ENCODE measurements at places on chromosomes 2 and 18.

DNA sequence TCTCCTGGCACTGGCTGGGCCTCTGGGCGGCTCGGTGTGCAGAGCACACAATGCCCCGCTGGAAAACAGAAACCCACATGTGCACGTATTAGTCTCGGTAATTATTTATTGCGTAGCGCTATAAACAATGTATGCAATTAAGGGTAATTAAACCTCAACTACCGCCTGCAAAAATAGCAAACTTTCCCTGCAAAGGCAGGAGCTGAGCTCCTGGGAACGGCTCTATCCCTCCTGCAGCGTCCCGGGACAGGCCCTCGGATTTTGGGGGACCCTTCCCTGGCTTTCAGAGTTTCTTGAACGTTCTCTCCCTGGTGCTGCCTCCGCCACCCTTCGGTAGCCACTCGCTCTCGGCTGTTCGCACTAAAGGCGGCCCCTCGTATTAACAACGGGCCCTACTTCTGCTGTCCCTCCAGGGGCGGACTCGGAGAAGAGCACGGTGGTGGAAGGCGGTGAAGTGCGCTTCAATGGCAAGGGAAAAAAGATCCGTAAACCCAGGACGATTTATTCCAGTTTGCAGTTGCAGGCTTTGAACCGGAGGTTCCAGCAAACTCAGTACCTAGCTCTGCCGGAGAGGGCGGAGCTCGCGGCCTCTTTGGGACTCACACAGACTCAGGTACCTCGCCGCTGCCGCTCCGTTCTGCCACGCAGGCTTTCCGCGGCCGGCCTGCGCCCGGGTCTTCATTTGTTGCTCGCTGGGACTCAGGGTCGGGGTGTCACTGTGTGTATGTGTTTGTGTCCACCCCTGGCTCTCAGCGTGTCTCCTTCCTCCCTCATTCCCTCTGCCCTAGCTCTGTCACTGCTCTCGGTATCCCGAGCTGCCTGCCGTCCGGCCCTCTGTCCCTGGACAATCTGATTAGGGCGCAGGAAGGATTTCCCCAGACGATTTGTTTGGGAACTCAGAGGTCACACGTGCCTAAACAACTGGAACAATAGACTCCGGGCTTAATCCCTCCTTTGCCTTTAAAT is 1.2 kb downstream of the DLX1 start:
- DNase-seq = no peak

DNA sequence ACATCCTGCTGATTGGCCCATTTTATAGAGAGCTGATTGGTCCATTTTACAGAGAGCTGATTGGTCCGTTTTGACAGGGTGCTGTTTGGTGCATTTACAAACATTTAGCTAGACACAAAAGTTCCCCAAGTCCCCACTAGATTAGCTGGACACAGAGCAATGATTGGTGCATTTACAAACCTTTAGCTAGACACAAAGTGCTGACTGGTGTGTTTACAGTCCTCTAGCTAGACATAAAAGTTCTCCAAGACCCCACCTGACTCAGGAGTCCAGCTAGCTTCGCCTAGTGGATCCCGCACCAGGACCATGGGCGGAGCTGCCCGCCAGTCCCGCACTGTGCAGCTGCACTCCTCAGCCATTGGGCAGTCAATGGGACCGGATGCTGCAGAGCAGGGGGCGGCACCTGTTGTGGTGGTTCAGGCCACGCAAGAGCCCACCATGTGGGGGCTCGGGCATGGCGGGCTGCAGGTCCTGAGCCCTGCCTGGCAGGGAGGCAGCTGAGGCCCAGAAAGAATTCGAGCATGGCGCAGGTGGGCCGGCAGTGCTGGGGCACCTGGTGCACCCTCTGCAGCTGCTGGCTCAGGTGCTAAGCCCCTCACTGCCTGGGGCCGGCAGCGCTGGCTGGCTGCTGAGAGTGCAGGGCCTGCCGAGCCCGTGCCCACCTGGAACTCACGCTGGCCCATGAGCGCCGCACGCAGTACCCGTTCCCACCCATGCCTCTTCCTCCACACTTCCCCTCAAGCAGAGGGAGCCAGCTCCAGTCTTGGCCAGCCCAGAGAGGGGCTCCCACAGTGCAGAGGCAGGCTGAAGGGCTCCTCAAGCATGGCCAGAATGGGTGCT is 713.2 kb upstream of the GYPC start:
- no peak for DNase-seq

DNA sequence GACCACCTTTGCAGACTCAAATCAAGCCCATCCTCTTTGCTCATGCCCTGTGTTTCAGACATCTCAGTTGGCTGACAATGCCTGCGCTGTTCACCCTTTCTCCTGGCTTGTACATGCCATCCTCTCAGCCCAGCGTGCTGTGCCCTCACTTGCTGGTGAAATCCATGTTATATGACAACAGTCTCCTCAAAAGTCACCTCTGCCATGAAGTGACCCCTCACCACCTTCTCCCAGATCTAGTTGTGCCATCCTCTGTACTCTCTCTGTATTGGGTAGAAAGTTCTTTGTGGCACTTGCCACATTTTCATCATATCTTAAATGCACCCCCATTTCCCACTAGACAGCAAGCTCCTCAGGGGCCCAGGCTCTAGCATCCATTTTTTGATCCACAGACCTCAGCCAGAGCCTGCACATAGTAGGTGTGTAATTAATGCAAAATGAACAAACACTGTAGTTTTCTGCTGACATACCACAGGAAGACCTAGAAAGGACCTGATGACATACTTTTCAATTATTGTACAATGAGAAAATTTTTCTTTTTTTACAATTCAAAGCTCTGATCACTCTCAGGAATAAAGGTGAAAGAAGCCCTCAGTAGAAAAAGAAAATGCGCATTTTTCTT is 22.8 kb downstream of the ZEB2 start:
- DNase-seq = no peak

DNA sequence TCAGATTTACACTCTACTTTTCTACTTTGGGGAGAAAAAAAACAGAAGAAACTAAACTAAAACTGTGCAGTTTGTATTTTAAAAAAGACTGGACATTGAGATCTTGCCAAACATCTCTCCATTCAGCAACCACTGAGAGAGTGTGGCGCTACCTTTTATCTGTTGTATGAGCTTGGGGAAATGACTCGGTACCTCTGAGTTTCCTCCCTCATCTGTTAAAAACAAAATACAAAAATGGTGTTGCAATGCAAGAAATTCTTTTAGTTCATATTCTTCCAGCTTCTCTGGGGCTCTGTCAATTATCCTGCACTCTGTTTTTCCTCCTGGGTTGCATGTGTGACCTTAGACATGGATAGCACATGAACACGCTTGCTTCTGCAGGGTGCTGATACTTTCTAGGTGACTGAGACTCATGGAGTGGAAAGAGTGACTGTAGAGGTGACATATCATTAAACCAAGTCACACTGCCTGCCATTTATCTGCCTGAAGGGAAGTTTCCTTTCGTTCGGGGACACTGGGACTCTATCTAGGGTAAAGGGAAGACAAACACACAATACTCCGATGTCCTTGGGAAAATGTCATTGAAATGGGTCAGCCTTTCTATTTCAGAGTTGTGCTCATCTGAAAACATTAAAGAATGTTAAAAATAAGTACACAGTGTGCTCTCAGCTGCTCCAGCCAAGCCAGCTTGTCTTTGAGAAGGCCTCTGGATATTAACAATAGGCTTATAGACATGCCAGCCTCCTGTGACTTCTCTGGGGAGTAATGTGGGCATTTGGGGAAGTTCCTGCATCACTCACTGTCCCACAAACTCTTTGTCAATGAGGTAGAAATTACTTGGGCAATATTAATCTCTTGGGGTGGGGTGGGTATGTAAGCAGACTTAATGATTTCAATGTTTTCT is 91.4 kb downstream of the TRIB2 start:
- no peak for DNase-seq

DNA sequence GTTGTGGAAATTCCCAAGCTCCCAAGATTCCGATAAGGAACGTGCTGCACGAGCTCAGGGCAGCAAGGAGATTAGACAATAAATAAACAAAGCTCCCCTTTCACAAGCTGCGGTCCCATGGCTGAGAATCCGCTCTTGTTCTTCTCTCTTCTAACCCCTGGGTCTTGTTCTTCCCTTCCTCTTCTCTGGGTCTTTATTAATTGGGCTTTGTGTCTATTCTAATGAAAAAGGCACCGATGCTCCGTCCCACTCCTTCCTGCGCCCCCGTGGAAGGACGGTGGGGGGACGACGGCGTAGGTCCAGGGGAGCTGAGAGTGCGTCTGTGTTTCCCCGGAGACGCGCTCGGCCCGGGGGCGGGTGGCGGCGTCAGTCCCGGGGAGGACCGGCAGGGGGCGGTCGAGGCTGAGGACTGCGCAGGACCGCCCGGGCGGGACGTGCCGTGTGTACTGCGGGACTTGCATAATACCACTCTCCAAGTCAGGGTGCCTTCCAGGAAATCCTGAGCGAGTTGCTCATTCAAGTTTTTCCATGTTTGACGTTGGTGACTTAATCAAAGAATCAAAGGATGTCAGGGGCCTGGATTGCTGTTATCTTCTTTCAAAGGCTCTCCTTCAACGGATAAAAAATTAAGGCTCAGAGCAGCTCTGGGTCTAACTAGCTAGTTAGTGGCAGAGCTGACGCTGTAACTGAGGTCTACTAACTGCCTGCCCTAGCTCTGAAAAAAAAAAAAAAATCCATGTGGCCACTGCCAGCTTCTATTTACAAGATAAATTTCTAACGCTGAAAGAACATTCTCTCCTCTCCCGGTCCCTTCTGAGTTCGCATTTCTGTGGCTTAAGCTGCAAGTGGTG is 321.4 kb downstream of the TGIF1 start:
- peak; percentile 59 for DNase-seq

DNA sequence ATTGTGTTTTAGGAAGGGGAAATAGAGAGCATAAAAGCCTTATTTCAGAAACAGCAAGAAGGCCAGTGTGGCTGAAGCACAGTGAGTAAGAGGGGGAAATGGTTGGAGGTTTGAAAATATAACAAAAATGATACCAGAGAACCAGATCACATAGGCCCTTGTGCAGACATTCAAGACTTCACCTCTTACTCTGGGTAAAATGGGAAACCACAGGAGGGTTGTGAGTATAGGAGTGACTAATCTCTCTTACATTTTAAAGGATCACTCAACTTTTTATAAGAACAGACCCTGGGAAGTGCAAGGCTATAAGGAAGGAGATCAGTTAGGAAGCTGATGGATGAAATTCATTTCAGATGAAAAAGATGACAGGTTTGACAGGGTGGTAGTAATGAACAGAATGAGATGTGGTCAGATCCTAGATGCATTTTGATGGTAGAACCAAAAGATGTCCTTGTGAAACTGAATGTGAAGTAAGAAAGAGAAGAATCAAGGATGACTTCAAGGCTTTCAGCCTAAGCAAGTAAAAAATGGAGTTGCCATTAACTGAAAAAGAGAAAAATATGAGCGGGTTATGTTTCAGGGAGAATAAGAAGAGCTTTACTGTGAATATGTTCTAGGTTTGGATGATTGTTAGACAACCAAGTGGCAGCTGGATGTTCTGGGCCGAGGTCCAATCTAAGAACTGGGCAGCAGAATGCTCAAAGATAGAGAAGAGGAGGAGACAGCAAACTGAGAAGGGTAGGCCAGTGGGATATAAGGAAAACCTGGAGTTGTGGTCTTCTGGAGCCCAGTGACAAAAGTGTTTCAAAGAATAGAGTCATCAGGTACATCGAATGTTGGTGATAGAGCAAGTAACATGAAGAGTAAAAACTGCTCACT is 65.1 kb downstream of the USP40 start:
- DNase-seq = no peak

GRCh38 chr2:144241801-144242200 is 278.1 kb downstream of the ZEB2 start:
- DNase-seq = no peak

DNA sequence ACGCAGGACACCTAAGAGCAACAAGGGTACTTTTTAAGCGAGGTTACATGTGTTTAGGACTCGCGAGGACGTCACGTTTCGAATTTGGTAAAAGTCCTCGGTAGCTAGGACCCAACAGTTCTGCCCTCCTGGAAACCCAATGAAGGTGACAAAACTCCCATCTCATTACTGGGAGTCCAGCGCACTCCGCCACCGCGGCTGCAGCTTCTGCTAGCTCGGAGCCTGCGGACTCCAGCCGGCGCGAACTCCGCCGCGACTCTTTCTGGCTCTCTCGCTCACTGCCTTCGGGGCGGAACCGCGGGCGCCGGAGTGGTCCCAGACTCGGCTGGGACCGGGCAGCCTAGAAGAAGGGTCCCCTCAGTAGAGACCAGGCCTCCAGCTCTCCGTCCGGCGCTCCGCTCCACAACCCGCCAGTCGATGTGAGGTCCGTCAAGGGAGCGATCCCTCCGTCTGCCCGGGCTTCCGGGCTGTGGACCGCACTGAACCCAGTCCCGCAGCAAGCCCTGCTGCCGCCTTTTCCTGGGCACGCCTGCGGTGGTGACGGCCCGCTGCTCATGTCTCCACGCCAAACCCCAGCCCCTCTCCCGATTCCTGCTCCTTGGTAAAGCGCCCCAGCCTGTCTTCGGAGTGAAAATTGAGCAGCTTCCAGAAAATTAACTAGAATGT is 3.0 kb upstream of the OSR1 start:
- DNase-seq = no peak

DNA sequence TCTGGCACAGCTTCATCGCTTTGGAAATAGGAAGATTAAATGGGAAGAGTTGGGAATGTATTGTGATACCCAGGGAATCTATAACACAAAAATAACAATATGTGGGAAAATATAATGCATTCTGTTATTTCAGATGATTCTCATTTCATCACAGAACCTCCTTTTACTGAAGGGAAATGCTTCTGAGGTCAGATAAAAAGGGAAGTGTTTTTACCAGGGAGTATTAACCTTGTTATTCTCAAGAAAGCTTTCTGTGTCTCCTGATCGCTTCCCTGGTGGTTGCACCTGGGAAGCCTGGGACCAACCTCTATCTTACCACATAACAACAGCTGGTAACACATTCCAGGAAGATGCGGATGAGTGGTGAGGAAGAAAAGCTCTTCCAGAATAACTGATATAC is 47.2 kb downstream of the SCG2 start:
- no peak for DNase-seq

DNA sequence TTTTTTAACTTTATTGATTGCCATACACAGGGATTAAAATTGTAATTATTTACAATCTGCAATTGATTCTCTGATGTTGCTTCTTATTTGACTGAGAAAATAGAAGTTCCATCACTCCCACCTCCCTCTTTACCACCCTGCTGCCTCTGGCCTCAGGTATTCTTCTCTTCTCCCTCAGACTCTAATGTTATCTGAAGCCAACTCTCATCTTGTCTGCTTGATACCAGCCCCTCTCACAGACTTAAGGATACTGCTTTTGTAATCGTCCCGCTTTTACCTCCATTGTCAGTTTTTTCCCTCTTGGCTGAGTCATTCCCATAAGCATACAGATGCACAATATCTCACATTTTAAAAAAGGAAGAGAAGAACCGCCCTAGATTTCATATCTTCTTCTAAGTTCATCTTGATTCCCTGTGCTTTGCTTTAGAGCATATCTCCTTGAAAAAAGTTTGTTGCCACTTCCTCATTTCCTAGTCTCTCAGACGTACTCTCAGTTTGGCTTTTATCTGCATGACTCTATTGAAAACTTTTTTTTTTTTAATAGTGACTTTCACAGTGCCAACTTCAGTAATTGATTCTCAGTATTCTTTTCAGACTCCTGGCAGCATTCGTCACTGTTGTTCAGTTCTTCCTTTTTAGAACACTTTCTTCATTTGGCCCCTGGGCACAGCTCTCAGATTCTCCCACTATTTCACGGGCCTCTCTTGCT is 31.1 kb downstream of the SPAG16 start:
- no peak for DNase-seq

GRCh38 chr2:222964376-222965031 is 87.5 kb upstream of the KCNE4 start:
- no peak for DNase-seq

GRCh38 chr2:234405462-234405861 is 91.4 kb downstream of the ARL4C start:
- DNase-seq = no peak

Measured in DMS 273 treated with DMSO at 0.1 percent for 48 hours (cell line).